ENCODE measurements at places on chromosomes 7 and 10.

- no peak for DNase-seq
Observed at GRCh38 chr7:23709081-23709750, 803 bp upstream of the STK31 start.

- DNase-seq, result no peak
Observed at GRCh38 chr10:4069491-4069890, 284.5 kb upstream of the KLF6 start.

- no peak for DNase-seq
Observed at GRCh38 chr10:88115407-88115806, 252.0 kb downstream of the PTEN start.

DNA sequence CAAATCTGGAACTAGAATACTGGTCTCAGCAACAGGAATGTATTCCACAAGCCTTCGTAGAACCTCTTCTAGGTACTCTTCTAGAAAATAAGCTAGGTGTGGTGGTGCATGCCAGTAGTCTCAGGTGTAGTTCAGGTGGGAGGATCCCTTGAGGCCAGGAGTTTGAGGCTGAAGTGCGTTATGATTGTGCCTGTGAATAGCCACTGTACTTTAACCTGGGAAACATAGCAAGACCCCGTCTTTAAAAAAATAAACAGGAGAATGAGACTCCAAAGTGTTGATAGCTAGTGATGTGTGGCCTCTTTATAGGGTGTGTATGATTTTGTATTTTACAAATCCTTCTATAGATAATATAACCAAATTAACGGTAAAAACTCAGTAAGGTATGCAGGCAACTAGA is 1.5 kb upstream of the ZNF775 start:
- no peak for DNase-seq

- no peak for DNase-seq
Observed at GRCh38 chr10:113957013-113957412, 86.7 kb upstream of the ADRB1 start.

DNA sequence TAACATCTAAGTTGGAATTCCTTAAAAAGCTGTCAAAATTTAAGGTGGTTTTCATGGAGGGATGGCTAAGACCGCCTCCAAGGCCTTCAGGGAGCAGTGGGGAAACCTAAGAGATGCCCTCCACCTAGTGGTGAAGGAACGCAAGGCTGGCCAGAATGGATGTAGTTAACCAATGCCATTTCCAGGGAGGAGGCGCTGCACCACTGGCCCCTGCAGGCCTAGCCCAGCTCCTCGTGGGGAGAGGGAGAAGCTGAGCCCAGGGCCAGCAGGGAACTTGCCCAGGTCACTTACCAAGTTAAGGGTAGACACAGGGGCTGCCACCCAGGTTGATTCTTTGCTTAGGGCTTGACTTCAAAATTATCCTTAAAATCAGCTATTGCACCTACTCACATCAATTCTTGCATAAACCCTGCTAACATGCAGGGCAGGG is 32.0 kb downstream of the FIGNL1 start:
- DNase-seq, result peak; percentile 45

DNA sequence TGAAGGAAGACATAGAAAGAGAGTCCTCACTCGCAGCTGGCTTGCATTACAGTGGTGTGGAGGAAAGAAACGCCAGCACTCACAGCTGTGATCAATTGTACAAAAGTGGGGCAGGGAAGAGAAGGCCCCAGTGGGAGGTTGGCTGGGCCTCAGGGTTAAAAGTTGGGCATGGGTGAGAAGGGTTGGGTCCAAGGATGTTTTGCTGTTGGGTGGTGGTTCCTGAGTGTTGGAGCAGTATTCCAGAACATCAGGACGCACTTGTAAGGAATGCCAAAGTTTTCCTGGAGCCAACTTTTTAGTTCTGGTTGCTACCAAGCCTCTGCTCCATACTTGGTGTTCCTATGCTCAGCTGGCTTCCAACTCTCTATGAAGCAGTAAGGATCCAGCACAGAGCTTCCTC is 55.4 kb upstream of the MKRN1 start:
- DNase-seq, result no peak

DNA sequence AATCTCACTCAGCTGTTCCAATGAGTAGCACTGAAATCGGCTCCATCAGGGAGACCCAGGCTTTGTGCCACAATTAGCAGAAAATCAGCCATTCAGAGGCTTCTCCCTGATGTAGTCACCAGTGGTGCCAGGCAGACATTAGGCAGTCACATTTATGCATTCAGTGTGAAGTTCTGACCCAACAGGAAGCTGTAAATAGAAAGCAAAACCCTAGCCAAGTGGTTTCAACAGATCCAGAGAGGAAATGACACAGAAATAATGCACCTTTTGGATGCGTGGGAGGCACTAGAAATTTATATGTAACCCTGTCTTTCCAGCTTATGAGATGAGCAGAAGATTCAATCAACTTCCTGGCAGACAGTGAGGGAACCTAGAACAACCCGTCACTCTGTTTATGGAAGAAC is 186.4 kb downstream of the PDE1C start:
- DNase-seq, result no peak

All from T-helper 9 cell (primary cell).